ENCODE measurements at places on chromosomes 12 and 14. TPM values are rescaled to one million over a fixed set of nuclear protein-coding genes. Genes with fewer than 3 reads are reported as not detected.

DNA sequence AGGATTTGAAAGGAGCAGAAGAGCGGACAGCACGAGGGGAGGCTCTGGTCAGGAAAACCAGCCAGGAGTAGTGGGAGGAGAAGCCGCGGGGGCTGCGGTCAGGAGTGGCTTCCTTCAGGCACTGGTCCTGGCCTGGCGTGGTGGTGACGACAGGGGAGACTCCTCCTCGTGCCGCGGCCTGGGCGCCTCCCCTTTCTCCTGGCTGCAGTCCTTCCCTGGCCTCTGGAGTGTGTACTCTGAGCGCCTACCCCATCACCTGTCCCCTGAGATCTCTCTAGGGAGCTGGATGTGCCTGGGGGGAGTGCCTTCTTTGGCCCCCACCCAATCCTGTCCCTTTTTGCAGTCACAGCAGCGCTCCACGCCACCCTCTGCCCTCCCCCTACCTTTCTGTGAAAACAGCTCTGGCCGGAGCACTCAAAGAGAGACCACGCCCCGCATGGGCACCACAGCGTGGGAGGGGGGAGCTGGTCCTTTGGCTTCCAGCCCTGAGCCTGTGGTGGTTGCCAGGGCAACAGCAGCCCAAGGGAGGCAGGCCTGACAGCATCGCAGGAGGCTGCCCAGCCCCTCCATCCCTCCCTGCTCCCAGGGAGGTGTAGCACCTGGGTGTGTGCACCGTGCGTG is 125.9 kb downstream of the CALM1 start:
- no peak for DNase-seq

GRCh38 chr14:62667421-62667914 is 377.8 kb downstream of the KCNH5 start:
- DNase-seq, result no peak

DNA sequence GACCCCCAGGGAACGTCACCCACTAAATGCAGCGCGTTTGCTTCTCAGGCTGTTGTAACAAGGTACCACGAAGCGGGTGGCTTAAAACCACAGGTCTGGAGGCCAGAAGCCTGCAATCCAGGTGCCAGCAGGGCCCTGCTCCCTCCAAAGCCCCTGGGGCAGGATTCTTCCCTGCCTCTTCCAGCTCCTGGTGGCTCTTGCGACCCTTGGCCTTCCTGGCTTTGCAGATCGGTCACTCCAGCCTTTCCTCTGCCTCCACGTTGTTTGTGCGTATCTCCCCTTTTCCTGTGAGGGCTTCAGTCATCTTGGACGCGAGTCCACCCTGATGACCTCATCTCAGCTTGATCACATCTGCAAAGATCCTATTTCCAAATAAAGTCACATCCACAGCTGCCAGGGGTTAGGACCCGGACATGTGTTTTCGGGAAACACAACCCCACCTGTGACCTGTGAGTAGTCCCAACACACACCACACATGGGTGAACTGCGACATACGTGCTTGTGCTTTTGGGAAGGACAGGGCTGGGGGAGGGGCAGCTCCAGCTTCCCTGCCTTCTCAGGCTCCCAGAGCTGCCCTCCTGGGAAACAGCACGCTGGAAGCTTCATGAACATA is 114.5 kb upstream of the NCOR2 start:
- DNase-seq, result peak; percentile 79

DNA sequence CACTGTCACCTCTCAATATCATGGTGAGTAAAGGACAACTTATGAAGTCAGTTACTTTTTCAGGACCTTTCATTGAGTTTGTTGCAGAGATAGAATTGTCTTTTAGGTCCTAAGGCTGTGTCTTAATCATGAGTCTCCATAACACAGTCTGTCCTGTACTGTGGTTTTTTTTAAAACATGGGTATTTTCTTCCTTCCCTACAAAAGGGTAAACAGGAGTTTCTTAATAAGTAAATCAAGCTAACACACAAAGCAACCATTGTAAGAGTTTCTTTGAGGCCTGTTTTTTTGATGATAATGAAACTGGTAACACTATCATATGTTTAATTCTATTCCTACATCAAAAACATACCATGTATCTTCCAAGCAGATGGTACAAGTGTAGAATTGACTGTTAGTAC is 101.4 kb downstream of the PLEKHA5 start:
- no peak for DNase-seq

DNA sequence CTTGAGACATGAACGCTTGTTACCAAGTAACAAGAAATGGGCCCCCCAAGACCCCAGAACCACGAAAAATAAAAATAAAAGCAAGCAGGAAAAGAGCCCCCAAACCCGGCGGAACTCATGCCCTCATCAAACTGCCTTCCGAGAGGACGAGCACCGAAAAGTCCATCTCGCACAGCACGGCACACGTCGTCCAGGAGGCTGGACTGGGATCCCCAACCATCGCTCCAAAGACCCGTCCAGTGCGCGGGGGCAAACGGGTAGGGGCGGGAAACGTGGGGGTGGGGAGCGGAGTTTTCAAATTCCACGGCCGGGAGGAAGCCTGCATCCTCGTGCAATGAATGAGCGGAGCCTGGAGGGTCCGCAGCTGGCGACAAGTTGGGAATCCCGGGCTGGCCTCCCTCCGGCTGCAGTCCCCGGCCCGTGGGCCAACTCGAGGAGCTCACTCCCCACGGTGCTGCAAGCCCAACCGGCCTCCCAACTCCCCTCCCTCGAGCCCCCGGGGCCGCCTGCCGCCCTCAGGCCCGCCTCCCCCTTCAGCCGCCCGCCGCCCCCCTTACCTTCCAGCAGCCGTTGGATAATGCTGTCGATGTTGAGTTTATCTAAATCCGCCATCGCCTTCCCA is 484 bp downstream of the PPP1CC start:
- no peak for DNase-seq

GPRC5D gene
- not detected for total RNA-seq

TAS2R9 gene
- total RNA-seq, result not detected
